Lung (tissue), 17 donors: ENCODE measurements at places on chromosomes 5 and 9. TPM values are rescaled to one million over a fixed set of nuclear protein-coding genes. Genes with fewer than 3 reads are reported as not detected.

DNA sequence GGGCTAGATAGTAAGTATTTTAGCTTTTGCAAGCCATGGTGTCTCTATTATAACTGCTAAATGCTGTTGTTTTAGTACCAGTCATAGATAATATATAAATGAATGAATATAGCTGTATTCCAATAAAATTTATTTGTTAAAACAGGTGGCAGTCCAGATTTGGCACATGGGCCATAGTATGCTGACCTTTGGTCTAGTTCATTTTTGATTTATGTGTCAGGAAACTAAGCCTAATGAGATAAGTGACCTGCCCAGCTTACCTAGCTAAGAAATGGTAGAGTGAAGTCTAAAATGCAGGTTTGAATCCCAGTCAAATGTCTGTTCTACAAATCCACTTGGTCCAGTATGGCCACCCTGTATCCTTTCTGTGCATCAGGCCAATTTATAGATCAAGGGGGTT, 139.3 kb downstream of the ALDH1A1 start:
- DNase-seq = no peak

DNA sequence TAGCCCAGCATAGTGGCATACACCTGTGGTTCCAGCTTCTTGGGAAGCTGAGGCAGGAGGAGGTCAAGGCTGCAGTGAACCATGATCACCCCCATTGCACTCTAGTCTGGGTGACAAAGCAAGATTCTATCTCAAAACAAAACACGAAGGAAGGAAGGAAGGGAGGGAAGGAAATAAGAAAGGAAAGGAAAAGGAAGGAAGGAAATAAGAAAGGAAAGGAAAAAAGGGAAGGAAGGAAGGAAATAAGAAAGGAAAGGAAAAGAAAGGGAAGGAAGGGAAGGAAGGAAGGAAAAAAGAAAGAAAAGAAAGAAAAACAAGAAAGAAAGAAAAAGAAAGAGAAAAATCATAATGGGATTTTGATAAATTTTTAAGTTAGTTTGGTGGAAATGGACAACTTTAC, 3.1 kb upstream of the STX17 start:
- no peak for DNase-seq

DNA sequence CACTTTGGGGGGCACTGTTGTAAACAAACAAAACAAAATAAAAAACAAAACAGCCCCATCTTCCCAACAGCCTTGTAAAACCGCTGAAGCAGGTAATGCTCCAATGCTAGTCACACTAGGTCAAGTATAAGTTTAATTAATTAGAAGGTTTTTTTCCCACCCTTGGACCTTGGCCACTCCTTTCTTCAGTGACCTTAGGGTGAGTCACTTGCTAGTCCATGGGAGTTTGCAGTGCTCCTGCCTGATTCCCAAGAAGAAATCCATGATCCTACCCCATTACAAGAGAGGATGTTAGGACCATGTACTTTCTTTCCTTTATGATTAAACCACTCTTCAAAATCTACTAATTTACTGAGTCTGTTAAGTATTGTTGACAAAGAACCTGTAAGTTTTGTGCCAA, 192.2 kb upstream of the CDKN2B start:
- DNase-seq = no peak

TMC1 gene
- polyA plus RNA-seq = not detected

IFNK gene
- not detected for polyA plus RNA-seq
